ENCODE measurements at places on chromosomes 12 and 14.

DNA sequence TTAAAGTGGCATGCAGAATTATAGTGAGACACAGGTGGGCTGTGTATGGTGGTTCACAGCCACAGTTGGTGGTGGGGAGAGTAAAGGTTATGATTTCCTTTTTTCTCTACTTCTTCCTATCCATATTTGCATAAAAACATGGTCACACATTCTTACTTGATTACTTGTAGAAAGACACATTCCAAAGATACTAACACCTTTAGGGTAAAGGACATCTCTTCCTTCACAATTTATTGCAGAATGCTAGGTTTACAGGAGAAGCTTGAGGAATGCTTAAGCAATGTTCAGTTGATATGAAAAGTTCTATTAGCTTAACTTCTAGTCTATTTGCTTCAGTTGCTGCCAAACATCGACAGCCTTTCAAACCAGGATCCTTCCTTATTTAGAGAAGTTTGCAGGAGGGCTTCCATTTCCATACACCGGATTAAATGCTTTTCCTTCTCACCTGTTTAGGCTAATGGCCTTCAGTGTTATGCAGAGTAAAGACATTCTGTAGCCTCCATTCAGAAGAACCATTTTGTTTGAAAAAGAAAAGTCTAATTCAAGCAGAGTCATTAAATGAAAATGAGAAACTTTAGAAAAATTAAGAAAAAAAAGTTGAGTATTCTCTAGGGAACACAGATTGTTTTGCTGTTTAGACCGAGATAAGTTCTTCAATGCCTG, 2.6 kb upstream of the PHC1 start:
- DNase-seq: no peak

DNA sequence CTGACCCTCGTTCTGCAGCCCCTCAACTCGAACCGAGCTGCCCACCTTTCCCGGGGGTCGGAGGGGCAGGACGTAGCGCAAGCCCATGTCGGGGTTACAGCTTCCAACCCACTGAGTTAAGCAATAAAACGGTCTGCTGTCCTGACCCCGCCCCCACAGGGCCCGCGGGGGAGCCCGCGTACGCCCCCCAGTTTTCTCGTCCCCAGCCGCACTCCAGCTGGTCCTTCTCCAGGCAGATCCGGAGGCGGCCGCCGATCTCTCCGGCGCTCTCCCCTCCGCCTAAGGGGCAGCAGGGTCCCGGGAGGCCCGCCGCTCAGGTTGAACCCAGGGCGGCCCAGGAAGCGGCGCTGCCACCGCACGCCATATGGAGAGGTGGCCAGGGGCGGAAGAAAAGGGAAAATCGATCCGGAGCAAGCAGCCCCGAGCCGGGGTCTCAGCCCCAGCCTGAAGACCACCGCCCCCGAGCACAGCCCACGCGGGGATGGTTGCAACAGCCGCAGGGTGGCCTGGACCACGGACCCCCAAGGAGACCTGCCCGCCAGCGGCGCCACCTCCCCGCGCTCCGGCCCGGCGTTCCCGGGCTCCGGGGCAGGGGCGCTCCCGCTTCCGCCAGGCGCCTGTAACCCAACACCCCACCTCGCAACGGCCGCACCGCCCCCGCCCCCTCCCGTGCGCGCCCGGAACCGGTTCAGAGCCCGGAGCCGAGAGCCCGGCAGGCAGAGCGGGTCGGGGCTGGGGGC, 760 bp downstream of the ACTN1 start:
- peak; percentile 89 for DNase-seq

- DNase-seq: no peak
Measured at GRCh38 chr12:7868391-7868790, 4.3 kb downstream of the SLC2A14 start.

DNA sequence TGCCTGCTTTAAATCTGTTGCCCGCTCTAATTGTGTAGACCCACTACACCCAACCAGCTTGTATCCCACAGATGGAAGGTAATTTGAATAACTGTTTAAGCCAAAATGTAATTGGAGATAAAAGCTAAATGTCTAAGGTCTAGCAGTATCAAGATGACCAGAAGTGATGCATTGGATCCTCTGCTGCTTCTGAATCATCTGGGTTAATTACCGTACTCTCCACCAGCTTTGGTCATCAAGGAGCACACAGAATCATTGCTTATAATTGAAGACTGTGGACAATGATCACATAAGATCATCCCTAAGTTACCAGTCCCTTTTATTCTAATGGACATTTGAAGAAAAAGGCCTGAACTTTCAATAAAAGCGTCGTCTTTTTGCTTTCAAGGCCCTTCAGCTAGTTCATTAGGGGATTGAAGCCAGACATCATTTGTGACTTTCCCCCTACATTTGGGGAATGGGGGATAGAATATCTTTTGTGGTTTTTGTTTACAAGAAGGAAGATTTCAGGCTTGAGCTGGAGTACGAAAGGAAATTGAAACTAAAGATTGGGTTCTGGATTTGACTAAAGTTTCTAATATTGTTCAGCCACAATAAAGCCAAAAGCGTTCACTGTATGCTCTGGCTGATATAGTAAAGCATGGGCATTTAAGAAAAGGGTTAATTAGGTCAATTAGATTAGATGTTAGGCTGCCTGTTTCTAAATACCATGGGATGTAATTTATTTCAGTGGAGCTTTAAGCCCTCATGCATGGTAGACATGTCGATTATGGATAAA, 123.2 kb downstream of the CHST11 start:
- DNase-seq: no peak

- no peak for DNase-seq
Measured at GRCh38 chr14:26934151-26934550, 336.3 kb upstream of the NOVA1 start.

DNA sequence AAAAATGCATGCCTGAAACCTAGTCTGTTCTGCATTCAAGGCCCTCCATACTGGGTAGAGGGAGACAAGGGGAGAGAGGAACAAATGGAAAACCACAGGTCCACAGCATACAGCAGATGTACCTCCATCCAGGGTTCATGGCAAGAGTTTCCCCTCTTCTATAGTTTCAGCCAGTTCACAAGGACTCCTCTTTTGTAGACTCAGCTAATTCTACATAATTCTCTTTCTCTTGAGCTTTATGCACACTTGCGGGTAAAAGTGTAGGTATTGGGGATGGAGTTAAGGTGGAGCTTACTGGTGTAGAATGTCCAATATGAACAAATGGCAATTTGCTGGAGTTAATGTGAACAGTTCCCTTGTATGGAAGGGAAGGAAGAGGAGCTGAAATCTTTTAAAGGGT, 23.4 kb downstream of the G2E3 start:
- no peak for DNase-seq

DNA sequence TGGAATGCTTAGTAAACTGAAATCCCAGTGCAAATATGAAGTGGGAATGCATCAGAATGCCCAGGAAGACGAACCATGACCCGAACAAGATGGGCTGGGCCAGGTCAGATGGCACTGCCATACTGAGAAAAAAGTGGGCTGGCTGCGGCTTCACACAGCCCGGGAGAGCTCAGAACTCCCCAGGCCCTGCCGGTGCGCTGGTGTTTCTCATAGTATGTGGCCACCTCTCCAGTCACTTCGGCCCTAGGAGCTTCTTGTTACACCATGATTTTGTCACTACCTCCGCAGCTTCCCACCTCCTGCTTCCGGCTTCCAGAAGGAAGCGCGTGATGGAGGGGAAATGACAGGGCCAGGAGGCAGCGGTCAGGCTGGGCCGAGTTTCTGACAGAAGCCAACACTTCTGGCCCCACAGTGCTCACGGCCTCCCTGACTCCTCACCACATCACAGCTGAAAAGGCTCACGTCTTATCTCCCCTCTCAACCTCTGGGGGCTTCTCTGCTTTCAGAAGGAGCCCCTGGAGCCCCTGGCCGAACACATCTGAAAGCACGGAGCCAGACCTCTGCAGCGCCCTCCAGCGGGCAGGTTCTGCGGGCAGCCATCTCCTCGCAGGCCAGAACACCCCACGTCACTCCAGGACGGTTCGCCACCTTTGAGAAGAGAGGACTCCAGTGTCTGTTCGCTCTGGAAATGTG, 30.7 kb downstream of the DAD1 start:
- no peak for DNase-seq

GRCh38 chr12:62403031-62403430, 63.6 kb upstream of the MON2 start:
- DNase-seq: no peak

DNA sequence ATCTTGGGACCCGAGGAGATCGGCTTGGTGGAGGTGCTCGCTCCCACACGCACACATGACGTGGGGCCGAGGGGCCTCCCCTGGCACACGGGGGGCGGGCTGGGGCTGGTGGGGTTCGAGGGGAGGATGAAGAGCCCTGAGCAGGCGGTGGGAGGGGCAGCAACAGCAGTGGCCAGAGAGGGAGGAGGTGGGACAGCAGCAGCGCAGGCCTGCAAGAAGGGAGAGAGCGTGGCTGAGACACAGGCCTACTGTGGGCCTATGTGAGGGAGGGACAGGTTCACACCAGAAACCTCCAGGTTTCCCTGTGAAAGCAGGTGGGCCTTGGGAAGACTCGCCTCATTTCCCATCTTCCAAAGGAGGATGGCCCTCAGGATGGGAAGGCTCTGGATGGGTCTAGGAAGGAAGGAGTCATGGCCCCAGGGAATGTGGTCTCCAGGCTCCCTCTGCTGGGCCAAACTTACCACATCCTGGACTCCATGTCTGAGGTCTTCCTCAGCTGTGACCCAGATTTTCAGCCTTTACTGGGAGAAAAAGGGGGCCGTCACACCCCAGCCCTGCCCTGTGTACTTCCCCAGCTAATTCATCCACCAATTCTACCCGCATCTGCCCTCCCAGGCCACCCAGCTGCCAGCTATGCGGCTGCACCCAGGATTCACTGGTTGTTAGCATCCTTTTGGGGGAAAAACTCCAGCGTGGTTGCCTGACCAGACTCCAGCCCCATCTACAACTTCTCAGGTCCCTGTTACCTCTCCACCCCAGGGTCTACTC, 2.8 kb downstream of the PIANP start:
- DNase-seq: peak; percentile 42

GRCh38 chr12:6097411-6097810, 27.1 kb downstream of the VWF start:
- no peak for DNase-seq

DNA sequence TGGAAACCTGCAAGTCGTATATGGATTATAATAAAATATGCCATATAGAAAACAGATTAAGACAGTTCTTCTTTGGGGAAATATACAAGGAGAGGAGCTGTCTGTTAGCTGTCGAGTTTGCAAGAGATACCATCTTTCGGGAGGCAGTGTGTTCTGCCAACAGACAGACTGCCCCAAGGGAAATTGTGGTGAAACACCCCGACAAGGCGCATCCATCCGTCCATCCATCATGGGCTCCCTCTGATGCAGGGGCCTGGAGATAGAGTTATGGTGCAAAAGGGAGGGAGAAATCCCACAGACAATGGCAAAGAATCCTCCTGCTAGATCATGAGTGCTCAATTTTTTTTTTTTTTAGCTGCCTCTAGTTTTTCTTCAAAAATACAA, 156.3 kb downstream of the DPF3 start:
- DNase-seq: no peak

GRCh38 chr14:34678306-34678705, 36.1 kb downstream of the CFL2 start:
- DNase-seq: no peak

DNA sequence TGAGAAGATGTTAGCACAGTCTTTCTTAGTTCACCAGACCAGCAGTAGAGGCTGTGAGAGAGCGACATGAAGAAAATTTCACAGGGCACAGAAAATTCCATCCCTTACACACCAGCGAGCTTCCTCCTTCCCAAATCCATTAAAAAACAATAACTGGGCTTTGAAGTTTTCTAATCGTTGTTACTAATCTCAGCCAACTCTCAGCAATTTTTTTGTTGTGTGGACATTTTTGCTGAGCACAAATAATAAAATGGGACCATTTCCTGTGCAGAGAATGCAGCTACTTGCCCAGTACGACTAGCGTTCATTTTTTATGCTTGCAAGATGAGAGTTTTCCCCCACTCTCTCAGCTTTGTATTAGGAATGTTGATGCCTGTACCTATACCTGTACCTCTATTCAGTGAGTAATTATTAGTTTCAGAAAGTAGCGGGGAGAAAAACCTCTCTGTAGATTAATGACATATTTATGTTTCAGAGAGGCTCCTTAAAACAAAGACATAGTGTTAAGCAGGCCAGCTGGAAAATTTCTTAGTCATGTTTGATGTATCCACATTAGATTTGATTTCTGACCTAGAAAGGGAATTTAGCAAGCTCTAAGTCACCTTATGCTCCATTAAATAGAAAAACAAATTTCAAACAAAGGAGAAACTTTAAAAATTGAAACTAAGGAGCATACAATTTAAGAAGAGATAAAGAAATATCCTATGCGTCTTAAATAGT, 146.5 kb downstream of the SRGAP1 start:
- DNase-seq: no peak

DNA sequence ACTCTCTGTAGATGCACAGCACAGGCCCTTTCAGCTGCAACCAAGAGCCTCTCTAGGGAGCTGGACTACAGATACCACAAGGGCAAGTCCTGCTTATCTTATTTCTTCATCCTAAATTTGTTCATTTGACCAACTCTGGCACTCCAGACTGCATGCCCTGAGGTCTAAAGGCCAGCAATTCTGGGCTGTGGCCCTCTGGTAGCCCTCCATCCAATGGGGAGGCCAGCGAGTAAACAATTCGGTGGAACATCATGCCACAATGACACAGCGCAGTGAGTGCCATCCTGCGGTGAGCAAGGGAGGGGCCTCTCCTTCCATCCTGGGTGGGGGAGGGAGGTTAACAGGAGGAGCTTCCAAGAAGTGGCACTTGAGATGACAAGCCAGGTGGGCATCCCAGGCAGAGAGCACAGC, 652 bp upstream of the SELPLG start:
- DNase-seq: no peak

- DNase-seq: peak; percentile 78
Measured at GRCh38 chr14:64698903-64699302, 5.3 kb upstream of the PLEKHG3 start.

GRCh38 chr12:5268424-5269210, 163.3 kb upstream of the NTF3 start:
- DNase-seq: no peak

All from stomach (tissue), 19 donors.